ENCODE measurements at places on chromosomes 16 and 17.

GRCh38 chr17:57488856-57489255, 232.5 kb downstream of the MSI2 start:
- DNase-seq, result no peak

DNA sequence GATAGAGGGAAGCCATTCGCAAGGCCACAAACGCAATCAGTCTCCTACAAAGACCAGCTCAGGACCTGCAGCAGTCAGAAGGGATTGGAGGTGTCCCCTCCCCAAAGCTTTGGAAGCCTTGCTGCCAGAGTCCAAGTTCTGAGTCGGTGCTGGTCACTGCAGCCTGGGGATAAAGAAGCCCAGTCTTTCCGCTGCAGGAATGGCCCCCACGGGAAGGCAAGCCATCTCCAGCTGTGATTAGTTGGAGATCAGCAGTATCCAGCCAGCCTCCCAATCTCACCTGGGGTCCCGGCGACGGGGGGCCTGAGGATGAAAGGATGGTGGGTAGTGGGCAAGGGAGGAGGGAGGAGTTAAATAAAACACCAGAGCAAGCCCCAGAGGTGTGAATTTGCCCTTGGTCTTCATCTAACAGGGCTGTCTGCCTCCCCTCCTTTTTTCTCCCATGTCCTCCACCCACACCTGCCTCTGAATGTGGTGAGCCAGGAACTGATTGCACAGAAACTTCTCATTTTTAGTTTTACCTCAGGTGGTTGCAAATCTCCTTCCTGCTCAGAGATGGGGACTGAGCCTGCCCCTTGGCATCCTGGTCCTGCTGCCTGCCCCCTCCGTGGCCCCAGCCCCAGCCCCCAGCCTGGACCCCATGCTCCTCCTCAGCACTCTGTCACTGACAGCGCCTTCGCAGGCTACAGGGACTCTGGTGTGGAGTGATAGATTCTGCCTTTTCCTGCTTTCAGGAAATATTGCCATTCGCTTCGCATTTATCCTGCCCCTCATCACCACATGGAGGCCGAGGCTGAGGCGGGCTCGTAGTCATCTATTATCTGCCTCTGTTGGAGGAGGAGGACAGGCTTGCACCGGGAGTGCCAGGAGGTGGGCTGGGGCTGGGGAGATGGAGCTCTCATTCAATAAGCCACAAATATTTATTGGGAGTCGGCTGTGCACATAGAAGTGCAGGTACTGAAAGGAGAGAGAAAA, 262.9 kb upstream of the SDK2 start:
- DNase-seq, result no peak

DNA sequence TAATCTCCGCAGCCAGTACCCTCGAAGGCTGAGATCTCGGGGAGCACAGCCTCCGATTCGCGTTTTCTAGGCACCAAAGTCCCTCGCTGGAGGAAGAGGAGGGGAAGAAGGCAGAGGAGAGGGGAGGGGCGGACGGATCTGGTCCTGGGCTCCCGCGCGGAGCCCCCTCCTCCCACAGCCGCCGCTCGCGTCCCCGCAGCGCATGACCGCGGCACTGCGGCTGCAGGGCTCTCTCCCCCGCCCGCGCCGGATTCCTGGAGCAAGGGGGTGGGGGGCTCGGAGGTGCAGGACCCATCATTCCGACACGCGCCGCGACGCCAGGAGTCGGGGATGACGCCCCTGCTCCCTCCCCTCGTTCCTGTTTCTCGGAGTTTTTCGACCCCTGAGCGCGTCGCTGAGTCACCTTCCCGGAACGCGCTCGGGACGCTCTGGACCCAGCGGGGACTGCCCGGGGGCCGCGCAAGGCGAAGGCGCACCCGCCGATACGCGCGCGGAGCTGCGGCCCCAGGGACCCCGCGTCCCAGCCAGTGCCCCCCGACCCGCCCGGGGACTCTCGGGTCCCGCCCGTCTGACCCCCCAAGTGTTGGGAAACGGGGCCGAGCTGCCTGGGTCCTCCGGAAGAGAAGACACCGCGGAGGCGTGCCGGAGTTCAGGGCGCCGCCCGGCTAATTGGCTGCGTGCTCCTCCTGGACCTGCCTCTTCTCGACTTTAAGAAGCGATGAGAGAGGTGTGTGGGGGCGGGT, 1.4 kb upstream of the SPHK1 start:
- DNase-seq, result peak; percentile 47

- no peak for DNase-seq
Measured at GRCh38 chr16:86376837-86377236, 133.5 kb upstream of the FOXF1 start.

- no peak for DNase-seq
Measured at GRCh38 chr17:38745545-38745944, 2.6 kb downstream of the PCGF2 start.

- no peak for DNase-seq
Measured at GRCh38 chr16:64459402-64459801, 662.5 kb downstream of the CDH11 start.

- DNase-seq, result no peak
Measured at GRCh38 chr17:79740413-79740812, 9.7 kb downstream of the ENPP7 start.

GRCh38 chr17:32141258-32141657, 1.0 kb upstream of the RHOT1 start:
- no peak for DNase-seq

DNA sequence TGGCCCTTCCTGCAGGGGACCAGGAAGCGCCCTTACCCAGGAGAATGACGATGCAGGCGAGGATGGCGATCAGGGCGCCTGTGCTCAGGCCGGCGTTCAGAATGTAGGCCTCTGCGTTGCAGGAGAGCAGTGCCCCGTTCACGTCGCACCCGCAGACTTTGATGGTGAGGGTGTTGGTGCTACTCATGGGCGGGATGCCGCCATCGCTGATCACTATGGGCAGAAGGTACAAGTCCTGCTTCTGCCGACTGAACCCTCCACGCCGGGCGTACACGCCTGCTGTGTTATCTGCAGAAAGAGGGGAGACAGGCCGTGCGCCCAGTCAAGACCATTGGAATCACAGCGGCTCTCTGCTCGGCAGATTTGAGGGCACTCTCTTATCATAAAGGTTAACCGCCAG, 171.1 kb downstream of the CDH11 start:
- DNase-seq, result no peak

GRCh38 chr17:41975099-41976083, 8.8 kb downstream of the CNP start:
- no peak for DNase-seq

DNA sequence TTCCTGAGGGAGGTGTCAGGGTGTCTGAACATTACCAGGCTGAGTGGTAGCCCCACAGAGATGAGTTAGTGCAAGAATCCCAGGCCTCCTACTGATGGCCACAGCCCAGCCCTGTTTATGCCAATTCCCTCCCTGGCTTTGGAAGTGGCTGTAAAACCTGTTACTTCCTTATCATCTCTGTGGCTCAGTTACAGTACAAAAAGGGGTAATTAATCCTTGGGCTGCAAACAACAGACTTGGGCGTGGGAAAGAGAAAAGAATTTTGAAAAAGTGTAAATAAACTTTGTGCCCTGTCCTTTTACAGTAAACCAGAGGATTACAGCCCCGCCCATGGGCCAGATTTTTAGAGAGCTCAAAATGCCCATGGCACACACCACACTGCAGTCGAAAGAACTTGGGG, 73.1 kb upstream of the AXIN2 start:
- DNase-seq, result no peak

- DNase-seq, result no peak
Measured at GRCh38 chr16:23107117-23107516, 42.1 kb downstream of the USP31 start.

- no peak for DNase-seq
Measured at GRCh38 chr16:72481419-72481818, 309.5 kb upstream of the PMFBP1 start.

DNA sequence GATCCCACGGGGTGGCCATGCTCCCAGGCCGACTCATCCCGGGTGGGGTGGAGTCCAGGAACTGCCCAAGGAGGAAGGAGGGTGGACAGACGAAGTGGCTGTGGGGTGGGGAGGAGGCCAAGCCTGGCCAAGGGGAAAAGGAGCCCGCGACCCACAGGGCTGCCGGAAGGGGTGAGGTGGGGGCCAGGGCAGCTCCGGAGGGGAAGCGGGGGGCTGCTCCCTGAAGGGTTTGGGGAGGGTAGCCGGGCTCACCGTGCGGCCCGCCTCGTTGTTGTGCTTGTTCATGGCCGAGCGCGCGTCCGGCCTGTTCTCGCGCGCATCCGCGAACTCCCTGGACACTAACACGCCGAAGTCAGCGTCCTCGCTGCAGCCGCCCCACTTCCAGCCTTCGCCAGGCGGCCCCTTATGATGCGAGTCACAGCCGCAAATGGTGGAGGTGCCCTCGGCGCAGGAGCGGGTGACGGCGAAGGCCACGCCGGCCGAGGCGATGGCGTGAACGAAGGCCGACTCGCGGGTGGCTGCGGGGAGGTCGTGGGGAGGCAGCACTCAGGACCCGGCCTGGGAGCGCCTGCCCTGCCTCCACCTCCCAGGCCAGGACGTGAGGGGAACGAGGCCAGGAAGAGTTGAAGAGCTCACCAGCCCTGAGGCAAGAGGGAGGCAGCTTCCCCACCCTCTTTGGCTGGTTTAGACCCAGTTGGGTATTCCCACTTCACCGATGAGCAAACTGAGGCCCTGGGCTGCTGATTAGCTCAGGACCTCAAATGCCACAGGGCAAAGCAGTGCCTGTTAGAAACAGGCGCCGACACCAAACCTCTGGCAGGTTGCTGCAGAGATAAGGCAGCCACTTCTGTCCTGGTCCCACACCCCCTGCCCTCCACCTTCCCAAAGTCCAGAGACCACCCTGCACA, 48.7 kb downstream of the WNT3 start:
- no peak for DNase-seq

DNA sequence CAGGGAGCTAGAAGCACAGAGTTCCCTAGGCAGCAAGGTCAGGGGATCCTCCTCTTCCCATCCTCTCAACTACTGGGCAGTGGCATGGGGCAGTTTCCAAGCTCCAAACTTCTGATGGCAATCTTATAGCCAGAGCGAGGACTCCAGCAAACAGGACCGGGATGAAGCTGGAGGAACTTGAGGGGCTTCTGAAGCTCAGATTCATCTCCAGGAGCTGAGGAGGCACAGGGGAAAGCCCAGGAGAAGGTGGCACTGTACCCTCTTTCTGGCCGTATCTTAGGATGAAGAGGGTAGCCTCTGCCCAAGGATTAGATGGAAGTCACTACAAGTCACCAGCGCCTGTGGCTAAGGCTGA, 50.0 kb upstream of the RPL38 start:
- DNase-seq, result no peak

DNA sequence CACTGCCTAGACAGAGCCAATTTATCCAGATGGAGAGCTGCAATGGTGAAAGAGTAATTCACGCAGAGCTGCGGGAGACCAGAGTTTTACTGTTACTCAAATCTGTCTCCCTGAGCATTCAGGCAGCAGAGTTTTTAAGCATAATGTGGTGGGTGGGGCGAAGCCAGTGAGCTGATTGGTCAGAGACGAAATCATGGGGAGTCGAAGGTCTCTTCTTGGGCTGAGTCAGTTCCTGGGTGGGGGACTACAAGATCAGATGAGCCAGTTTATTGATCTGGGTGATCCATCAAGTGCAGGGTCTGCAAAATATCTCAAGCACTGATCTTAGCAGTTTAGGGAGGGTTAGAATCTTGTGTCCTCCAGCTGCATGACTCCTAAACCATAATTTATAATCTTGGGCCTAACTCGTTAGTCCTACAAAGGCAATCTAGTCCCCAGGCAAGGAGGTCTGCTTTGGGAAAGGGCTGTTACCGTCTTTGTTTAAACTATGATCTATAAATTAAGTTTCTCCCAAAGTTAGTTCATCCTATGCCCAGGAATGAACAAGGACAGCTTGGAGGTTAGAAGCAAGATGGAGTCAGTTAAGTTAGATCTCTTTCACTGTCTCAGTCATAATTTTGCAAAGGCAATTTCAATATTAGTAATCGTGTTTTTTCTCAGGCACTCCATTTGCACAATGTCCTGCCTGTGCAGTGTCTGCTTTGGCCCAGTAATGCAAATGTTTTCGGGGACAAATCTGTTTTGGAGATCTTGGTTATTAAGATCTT, 27.0 kb downstream of the PIGL start:
- DNase-seq, result no peak

DNA sequence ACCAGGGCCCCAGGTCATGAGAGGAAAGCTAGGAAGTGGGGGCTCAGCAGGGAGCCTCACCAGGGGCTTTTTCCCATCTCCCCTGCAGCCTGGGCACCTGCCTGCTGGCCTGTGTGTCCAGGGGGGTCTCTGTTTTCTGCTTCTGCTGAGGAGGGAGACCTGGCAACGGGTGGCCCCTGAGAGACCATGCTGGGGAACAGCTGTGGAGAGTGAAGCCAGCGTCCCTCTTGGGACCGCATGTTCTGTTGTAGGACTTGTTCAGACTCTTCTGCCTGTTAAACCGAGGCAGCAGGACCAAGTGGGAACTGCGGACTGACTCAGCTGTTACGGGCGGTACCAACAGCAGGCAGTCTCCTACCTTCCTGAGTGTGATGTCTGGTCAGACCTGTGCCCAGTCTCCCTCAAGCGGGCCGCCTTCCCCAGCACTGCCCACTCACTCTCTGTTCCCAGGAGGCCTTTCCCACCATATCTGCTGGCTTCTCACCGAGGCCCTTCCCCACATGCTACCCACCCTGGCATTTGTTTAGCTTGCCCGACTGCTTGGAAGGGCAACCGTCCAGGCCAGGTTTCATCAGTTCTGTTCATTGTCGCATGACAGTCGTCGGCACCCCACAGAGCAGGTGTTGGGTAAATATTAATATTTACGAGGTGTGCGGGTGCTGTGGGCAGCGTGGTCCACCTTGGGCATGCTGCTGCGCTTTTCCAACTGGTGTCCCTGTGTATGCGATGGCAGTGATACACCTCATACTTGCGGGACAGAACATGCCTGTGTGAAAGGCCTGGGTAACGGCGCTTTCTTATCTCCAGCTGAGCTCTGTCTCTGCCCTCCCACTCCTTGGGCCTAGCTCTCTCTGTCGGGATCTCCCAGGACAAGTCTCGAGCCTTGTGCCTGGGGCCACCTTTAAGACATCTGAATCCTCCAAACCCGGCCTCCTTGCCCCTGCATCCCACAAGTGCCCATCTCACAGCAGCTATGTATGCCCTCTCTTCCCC, 69.4 kb downstream of the MPRIP start:
- no peak for DNase-seq

- no peak for DNase-seq
Measured at GRCh38 chr17:48644159-48644558, 18.0 kb upstream of the HOXB9 start.

- no peak for DNase-seq
Measured at GRCh38 chr16:48271728-48272127, 24.4 kb upstream of the ABCC11 start.

GRCh38 chr17:41478237-41478636, 2.7 kb downstream of the KRT35 start:
- DNase-seq, result no peak

DNA sequence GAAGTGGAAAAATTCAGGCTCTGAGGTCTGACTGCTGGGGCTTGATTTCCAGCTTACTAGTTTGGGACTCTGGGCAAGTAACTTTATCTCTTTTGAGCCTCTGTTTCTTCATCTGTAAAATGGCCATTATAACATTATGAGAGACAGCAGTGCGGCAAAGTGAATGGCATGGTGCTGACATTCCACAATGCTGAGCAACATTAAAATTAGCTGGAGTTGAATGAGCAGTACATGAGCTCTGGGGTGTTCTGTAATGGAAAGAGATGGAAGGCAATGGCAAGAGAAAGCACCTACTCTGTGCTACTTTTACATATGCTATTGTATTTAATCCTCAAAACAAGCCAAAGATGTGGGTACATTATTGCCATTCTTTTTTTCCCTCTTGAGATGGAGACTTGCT, 535.7 kb upstream of the CDH11 start:
- no peak for DNase-seq

Data from stimulated activated CD4-positive, alpha-beta T cell treated with anti-CD3 and anti-CD28 coated beads, Interleukin-15, amount 100 ng/mL, for 1 hour (primary cell).